ENCODE measurements at places on chromosomes 7 and 10.

- DNase-seq, result no peak
Measured at GRCh38 chr7:47249361-47249760, 332.6 kb downstream of the TNS3 start.

- DNase-seq, result peak; percentile 77
Measured at GRCh38 chr10:123154711-123155505, 706 bp downstream of the BUB3 start.

DNA sequence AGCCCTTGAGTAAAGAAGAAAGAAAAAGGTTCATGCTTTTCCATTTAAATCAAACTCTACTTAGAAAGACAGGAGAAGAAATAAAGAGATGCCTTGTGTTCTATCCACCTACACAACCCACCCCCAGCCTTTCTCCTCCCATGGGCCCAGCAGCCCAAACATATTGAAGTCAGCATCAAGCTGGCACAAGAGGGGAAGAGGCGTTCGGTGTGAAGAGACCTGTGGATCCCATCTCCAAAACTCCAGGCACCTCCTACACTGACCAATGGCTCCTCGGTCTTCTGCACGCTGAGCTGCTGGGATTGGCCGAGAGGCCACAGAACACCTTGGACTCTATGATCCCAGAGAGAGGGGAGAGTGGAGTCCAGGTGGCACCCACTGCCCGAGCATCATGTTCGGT lies 66.0 kb upstream of the CELF2 start:
- DNase-seq, result no peak

GRCh38 chr7:20402747-20403230 lies 72.1 kb downstream of the ITGB8 start:
- DNase-seq, result no peak

- DNase-seq, result no peak
Measured at GRCh38 chr7:26815426-26815825, 49.0 kb downstream of the SKAP2 start.

- DNase-seq, result no peak
Measured at GRCh38 chr7:157801971-157802675, 465.3 kb downstream of the DNAJB6 start.

- DNase-seq, result no peak
Measured at GRCh38 chr10:75972491-75973276, 541.3 kb downstream of the LRMDA start.

GRCh38 chr10:132257271-132257670 lies 50.5 kb downstream of the STK32C start:
- no peak for DNase-seq

DNA sequence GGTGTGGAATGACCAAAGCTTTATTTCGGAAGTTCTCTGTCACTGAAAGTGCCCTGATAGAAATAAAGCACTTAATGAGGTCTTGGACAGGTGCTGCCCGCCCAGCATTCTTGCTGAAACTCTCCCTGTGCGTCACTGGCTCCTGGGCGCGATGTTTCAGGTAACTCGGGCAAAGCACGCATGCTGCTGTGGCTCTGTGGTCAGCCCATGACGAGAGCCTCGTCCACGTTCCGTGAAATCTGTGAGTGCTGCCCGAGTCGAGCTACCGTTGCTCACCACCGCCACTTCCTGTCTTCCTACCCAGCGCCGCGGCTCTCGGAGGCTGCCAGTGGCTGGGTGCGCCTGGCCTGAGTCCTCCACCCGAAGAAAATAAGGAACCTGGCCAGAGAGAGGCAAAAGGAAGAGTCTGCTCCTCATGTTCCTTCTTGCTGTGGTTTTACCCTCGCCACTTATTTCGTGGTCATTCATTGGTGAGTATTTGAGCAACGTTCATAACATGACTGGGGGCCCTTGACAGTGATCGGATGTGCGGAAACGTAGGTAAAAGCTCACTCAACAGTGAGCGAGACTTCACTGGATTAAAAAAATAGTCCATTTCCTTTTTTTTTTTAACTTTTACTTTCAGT lies 95.5 kb downstream of the MAP3K8 start:
- peak; percentile 47 for DNase-seq

- DNase-seq, result no peak
Measured at GRCh38 chr7:29614229-29614628, 50.6 kb downstream of the PRR15 start.

DNA sequence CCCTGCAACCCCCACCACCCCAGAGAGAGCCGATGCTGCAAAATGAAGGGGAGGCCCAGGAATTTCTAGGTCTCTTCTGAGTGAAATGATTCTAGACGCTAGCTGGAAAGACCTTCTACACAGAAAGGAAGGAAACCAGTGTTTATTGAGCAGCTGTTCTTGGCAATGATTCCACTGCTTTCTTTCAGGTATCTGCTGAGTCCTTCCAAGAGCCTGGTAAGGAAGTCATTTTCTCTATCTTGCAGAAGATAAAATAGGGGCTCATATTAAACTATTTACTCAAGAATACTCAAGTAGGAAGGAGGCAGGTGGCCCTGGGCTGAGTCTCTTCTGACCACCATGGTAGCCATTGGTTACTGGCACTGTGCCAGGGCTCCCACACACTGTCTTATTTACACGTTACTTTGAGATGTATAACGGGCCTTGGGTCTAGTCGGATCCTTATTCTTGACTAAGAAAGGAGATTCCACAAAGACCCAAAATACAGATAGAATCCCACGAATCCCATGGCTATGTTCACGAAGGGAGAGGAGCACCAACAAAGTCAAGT lies 112.1 kb downstream of the GALNT11 start:
- no peak for DNase-seq

DNA sequence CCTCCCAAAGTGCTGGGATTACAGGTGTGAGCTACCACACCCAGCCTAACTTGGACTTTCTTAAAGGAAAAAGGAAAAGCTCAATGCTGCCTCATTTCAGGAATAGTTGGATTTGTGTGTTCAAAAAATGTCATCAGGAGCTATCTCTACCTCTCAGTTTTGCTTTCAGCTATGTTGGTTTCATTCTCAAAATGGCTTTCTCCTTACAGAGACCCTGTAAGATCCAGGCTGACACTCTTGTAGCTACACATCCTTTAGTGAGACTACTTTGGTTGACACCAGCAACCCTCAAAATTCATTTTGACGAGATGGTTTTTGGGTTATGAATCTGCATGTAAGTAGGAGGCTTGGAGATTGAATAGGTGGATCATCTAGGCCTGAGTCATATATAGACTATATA lies 269.7 kb upstream of the SORCS1 start:
- peak; percentile 9 for DNase-seq

GRCh38 chr10:3210251-3210877 lies 37.8 kb upstream of the PITRM1 start:
- no peak for DNase-seq

- no peak for DNase-seq
Measured at GRCh38 chr7:76202666-76203030, 952 bp downstream of the SRRM3 start.

DNA sequence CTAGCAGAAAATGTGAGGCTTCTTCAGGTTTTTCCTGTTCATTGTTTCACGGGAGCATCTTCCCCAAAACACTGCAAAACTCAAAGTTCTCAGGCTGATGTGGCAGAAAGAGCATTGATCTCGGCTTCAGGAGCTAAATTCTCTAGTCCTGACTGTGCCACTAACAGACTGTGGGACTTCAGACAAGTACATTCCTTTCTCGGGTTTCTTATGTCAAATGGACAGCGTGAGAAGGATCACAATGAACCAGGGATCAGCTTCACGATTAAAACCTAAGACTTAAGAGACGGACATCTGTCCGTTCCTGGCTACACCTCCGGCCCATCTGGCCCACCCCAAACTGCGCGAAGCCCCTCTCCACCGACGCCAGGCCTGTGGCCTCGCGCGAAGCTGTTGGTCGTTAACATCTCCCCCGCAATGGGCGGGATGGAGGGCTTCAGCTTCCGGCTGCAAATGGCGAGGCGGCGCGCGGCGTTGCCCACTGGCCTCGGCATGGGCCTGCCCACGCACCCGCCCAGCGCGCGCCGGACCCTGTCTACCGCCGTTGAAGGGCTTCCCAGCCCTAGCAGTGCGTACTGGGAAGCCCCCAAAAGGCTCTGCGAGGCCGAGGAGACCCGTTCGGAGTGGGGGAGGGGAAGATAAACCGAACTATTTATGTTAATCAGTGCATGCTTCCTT lies 549 bp upstream of the DDX50 start:
- DNase-seq, result no peak

DNA sequence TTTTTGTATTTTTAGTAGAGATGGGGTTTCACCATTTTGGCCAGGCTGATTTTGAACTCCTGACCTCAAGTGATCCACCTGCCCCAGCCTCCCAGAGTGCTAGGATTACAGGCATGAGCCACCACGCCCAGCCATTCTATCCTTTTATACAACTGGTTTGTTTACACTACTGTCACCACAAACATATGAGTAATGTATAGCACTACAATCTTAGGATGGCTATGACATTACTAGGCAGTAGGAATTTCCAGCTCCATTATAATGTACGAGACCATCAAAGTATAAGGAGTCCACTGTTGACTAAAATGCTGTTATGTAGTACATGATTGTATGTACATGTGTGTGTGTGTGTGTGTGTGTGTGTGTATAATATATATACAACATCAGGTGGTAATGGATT lies 1126.1 kb upstream of the LRRN3 start:
- DNase-seq, result no peak

- DNase-seq, result peak; percentile 80
Measured at GRCh38 chr7:2529161-2530070, 9.8 kb downstream of the LFNG start.

DNA sequence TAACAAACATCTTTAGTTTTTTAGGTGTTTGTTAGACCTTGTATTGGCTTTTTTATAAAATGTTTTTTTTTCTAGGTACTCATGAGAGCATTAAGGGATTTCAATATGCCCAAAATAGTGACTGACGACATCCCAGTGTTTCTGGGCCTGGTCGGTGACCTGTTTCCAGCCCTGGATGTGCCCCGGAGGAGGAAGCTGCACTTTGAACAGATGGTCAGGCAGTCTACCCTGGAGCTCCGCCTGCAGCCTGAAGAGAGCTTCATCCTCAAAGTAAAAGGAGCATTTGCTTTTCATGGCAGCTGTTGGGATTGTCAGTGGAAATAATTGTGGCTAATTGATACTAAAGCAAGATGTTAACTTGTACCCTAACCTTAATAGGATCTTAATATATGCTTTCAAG lies 161.5 kb downstream of the DNAH11 start:
- no peak for DNase-seq

GRCh38 chr10:88385601-88386203 lies 197.4 kb downstream of the RNLS start:
- peak; percentile 49 for DNase-seq

- no peak for DNase-seq
Measured at GRCh38 chr10:69979174-69979573, 73.5 kb upstream of the MACROH2A2 start.

- DNase-seq, result peak; percentile 11
Measured at GRCh38 chr10:104123397-104123796, 1.4 kb downstream of the SFR1 start.

DNA sequence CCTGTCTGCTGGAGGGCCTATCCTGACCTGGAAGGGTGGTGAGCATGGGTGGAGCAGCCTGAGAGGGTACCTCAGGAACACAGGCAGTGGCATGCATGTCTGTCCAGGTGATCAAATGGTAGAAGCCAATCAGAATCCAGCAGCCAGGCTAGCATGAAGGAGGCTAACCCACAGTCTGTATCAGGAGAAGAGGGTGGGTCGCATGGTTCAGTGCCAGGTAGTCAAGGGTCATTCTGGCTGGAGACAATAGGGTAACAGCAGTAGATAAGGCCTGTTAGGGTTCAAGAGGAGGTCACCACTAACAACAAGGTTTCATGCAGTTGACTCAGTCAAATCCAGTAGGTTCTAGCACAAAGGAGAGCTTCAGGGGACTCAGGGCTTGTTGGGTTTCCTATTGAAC lies 10.4 kb downstream of the ALDH18A1 start:
- DNase-seq, result no peak

DNA sequence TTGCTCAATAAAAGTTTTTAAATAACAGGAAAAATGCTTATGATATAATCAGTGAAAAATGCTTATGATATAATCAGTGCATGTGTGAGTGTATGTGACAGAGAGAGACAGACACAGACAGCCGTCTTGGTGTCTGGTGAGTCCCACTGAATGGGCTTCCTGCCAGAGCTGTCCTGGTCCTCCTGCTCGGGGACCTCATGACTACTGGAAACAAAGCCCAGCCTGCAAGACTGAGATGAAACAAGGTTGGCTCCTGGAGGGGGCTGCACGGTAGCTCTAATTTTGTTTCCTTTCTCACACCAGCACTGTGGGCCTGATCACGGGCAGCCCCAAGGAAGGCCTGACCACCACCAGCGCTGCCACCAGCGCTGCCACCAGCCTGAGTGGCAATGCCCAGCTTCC lies 57.3 kb downstream of the NRP1 start:
- no peak for DNase-seq

DNA sequence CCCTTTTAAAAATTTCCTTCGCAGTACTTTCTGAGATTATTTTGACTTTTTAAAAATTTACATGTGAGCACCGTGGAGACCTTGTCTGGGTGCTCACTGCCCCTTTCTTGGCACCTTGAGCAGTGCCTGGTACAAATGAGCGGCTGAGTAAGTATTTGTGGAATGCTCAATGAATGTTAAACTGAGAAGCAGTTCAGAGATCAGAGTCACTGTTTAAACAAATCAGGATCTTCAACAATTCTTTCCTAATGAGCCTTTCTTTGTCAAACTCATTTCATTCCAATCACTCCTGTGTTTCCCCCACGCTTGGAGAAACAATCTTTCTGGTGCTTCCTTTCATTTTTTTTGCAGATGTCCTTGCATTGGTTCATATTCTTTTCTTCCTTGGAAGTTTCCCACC lies 611.3 kb upstream of the GALNT17 start:
- no peak for DNase-seq

GRCh38 chr7:156751319-156751718 lies 110.7 kb downstream of the RNF32 start:
- DNase-seq, result peak; percentile 11

- no peak for DNase-seq
Measured at GRCh38 chr7:22864301-22864700, 41.7 kb upstream of the TOMM7 start.

DNA sequence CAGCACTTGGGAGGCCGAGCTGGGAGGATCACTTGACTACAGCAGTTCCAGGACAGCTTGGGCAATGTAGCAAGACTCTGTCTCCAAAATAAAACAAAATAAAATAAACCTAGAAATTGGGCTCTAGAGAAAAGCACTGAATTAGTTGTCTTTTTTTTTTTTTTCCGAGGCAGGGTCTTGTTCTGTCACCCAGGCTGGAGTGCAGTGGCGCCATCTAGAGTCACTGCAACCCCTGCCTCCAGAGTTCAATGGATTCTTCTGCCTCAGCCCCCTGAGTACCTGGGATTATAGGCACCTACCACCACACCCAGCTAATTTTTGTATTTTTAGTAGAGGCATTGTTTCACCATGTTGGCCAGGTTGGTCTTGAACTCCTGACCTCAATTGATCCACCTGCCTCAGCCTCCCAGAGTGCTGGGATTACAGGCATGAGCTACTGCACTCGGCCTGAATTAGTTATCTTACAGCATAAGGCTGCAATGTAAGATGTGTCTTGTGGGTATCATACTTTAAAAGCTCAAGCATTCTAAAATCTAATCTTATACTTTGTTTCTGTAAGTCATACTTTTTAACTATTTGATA lies 12.8 kb downstream of the MEIG1 start:
- DNase-seq, result no peak

Data from GM20000 (cell line).